ENCODE measurements at places on chromosomes 2 and 18.

GRCh38 chr18:12391487-12392165 is 14.6 kb upstream of the AFG3L2 start:
- DNase-seq, result peak; percentile 69

DNA sequence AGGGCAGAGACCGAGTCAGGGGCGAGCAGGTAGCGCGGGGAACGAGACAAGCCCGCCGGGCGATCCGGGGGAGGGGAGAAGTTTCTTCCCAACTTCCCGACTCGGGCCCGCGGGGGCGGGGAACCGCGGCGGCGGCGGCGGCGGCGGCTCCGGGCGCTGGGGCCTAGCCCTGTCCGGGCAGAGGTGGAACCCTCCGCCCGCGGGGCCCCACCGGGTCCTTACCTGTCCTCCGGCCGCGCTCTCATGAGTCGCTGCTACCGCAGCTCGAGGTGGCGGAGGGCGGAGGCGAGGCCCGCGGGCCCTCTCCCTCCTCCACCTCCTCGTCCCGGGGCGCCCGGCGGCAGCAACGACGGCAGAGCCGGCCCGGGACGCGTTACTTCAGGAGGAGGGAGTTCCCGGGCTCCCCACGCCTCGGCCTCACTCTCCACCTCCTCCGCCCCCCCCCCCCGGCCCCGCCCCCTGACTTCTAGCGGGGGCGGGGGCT is at the start of gene YES1:
Gene YES1 (minus strand): TSS at position 351 of the 484 bp plus-strand sequence. CDS start 55,415 bp downstream, outside the sequence.
- DNase-seq, result no peak

GRCh38 chr2:9461079-9461478 is 13.3 kb upstream of the IAH1 start:
- DNase-seq, result no peak

- no peak for DNase-seq
These were observed 4.1 kb upstream of the LPIN1 start for GRCh38 chr2:11742317-11742701.

DNA sequence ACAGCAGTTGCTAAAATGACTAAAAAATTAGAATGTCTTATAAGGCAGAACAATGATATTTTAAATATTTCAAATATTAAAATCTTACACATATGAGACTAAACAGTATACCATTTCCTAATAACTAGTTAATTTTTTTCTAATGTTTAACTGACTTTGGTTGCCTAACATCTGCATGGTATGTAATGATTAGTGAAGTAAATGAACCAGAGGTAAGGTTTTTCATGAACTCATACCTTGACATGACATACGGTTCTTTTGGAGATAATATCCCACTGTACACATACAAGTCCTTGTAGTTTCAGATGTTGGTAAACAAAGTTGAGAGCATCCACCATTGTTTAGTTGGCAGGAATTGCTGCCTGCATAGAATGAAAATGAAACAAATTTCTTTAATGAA is 1360.2 kb downstream of the LRP1B start:
- no peak for DNase-seq

DNA sequence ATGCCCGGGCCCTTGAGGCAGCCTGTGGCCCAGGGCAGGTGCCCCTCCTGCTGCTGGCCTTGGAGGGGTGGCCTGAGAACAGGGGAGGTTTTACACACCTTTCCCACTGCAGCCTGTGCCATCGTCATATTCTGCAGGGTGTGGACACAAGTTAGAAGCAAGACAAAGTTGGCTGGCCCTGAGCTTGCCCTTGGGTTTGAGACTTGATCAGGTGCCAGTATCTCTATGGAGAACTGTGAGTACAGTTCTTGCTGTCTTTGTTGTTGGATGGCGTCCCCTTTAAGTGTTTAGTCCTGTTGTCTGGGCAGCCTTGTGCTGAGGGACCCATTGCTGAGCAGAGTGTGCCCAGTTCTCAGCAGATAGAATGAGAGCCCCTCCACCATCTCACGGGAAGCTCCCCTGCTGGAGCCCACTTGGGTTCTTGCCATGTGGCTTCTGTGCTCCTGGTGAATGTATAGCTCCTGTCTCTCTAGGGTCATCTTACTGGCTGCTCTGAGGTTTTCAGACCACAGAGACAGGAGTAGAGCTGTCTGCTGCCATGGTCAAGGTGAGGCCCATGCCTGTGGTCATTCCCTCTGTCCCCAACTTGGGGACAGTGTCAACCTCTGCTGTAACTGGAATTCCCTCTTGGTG is 115.9 kb downstream of the SH3RF3 start:
- DNase-seq, result no peak

- DNase-seq, result no peak
These were observed 77.1 kb downstream of the DDX1 start for GRCh38 chr2:15668611-15669305.

GRCh38 chr18:3706279-3707097 is 256.5 kb downstream of the TGIF1 start:
- no peak for DNase-seq

DNA sequence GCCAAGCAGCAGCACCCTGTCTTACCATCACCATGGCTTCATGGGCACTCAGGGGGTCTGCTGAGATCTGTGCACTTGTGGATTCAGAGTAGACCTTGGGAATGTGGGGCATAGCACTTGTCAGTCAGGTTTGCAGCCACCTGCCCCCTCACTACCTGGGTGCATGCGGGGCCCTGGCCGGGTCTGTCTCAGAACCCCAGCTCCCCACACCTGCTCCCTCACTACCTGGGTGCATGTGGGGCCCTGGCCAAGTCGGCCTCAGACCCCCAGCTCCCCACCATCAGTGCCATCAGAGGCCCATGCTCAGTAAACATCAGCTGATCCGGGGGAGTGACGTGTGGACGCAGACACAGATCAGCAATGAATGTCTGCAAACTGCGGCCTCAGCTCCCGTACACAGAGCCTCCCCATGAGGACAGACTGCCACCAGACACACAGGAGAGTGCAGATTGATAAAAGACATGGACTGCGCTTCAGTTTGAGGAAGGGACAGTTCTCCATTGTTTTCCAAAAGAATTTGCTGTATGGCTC is 205.1 kb downstream of the GLI2 start:
- DNase-seq, result no peak

GRCh38 chr2:52862801-52863200 is 904.8 kb upstream of the CHAC2 start:
- no peak for DNase-seq

DNA sequence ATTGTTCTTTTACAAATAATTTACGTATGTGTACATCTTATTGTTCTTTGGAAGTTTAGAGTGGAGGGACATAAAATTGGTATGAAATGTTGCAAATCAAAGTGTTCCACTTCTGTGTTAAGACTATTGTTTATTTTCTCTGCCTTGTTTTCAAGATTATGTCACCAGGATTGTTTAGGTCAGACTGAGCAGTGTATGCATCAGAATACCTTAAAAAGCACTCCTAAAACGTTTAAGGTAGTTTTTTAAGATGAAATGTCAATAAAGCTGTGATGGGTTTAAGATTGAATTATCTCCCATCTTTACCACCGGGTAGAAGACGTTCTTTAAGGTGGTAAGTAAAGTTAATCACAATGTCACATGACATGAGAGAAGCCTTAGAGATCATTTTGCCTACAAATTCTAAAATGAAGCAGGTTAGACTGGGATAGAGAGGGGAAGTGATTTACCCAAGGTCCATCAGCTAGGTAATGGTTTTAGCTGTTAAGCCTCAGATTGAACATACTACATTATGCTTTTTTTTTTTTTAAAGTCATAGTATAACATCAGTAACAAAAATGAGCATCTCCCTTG is 10.6 kb downstream of the VAPA start:
- no peak for DNase-seq

GRCh38 chr2:236862961-236863728 is 222.5 kb upstream of the COPS8 start:
- DNase-seq, result peak; percentile 31

- DNase-seq, result no peak
These were observed 116.8 kb downstream of the CTAGE1 start for GRCh38 chr18:22300665-22301636.

DNA sequence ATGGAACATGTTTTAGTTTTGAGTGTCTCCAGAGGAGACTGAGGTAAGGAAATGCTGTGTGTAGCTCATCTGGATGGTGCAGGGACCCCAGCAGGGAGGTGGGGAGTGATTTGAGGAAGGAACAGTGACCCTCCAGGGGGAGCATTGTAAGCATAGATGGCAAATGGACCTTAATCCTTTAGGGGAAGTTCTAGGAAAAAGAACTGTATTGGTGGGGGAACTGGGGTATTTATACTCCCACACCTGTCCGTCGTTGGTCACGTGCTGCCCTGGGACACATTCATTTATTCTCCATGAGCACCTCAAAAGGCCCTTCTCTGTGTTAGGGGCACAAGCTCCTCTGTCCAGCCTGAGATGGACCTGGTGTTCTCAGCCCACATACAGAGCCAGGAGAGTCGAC is 233.9 kb upstream of the HDAC4 start:
- no peak for DNase-seq

DNA sequence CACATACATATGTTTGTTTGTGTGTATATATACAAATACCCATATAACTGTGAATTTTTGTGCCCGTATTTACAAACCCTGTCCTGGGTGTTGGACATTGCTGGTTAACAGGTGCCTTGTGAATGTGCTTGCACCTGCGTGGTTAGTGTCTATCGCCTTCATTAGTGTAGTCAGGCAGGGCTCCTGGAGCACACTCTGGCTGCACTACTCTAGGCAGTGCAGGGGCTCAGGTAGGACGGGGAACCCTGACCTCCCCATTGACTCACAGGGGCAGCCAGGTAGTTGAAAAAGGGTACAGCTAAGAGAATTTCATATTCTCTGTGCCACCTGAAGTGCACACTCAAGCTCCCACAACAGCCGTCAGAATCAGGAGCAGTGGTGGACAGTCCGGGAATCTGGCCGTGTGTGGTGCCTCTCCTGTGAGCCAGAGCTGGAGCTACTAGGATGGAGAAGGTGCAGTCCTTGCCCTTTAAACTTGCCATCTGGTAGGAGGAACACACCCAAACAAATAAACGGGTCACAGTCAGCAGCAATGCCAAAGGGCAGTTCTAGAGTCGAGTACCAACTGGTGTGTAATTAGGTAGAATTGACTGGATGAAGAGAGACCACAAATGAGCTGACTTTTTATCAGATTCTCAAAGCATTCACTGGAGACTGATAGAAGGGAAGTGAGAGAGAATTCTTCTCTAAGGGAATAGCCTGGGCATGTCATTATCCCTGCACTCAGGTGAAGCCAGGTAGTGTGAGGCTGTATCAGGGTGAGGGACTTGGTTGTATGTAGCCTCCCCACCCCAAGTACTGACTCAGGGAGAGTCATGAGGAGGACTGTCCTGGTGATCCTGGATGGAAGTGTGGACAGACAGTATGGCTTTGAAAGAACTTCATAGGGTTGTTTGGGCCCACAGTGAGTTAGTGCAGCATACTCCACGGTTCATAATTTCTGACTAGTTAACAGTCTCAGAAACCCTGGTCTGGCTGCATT is 44.1 kb downstream of the FARP2 start:
- no peak for DNase-seq

DNA sequence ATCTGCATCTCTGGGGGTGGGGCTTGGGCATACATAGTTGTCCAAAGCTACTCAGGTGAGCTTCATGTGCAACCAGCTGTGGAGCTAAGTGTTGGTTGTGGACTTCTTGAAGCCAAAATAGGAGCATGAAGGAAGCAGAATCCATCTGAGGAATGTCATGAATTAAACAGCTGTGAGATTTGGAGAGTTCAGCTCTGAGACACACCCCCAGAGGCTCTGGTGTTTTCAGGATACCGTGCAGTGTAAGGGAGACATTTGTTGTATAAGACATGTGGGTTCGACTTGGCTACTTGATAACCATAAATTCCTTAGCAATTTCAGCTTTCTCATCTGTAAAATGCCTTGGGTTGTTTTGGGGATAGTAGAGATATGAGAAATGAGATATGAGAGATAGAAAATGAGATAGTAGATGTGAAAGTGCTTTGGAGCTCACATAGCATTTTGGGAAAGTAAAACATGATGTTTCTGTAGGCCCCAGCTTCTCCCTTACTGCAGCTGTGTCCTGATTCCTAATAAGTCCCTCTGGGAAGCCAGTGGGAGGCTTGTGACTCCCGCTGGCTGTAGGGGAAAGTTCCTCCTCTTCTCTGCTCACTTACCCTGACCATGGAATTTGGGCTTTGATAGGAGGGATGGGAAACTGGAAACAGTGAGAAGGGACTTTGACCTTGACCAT is 50.0 kb downstream of the DPYSL5 start:
- DNase-seq, result no peak

- DNase-seq, result no peak
These were observed 72.2 kb downstream of the HNMT start for GRCh38 chr2:138036522-138036921.

DNA sequence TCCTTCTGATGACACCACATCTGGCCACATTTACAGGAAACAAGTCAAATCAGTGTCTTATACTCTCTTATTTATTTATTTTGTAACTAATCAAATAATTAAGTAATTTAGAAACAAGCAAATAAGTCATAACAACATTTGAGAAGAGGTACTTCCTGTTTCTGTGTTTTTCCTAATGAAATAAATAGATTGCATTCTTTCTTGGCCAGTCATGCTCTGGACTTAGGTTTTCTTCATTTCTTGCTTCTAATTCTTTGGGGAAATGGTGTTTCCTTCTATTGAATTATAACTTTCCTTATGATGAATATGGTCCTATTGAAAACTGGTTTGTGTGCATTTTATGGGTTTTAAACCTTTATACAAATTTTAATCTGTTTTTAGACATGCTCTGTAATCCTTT is 546.4 kb downstream of the LRRTM4 start:
- no peak for DNase-seq

GRCh38 chr2:40470822-40471813 is 19.2 kb upstream of the SLC8A1 start:
- no peak for DNase-seq

GRCh38 chr2:50116096-50117010 is 915.6 kb downstream of the NRXN1 start:
- no peak for DNase-seq

DNA sequence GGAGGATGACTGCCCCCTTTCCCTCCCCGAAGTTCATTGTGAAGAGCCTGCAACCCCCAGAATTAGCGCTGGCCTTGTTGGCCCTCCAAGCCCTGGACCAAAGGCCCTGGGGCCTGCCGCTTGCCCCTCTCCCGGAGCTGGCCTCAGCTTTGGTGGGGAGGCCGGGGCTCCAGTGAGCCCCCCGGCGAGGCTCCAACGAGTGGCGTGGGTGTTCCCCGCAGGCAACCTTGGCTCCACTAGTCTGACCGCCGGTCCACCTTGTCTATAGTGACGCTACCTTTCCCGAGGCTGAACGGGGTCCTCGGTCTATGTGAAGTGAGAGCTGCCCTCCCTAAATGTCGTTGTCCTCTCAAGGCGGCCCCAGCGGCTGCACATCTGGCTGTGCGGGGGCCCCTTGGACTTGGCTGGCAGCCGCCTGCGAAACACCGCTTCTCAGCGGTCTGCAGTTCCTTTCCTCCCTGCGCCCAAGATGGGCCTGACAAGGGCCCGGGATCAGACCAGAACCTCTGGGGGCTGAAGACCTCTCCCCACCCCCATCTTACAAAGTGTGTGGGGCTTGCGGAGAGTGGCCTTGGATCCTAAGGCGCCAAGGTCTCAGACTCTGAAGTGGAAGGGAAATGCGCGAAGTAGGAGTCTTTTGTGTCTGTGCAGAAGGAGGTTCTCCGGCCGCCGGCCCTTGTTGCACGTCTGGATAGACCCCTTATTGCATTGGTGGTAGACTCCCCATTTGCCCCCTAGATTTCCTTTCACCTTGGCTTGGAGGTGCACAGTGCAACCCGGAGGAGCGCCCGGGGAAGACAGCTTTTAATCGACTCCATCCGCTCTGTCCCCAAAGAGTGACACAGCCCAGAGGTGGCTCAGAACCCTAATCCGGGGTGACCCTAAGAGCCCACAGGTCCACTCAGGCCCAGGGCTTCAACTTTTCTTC is 3.9 kb upstream of the HOXD10 start:
- DNase-seq, result no peak
